Fibroblast of pulmonary artery (primary cell): ENCODE measurements at places on chromosomes 6 and 20.

DNA sequence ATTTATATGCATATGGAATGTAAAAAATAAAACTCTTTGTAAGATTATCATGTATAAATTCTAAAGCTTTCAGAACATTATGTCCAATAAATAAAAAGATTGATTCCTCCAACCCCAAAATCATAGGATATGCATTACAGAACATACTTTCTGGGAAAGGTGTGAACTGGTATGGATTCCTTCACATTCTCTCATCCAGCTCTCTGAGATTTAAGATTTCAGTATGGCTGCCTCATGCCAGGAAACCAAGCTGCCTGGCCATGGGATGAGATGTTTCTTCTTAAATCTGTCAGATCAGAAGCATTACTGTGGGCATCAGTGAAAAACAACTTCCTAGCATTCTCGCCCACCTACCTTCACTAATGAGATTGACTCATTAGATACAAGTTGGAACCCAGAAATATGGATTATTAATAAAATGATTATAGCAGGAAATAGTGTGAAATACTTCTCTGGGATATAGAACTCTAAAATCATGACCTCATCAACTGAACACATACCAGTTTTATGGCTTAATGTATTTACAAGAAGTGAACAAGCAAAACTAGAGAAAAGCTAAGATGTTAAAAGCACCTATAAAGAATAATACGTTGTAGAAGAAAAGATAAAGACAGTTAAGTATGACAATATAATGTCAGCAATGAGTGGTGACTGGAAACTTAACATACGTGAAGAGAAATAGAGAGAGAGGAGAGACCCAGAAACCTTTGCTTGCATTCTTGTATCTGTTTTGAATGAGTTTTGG is 171.6 kb upstream of the PHACTR1 start:
- no peak for DNase-seq

- DNase-seq, result peak; percentile 66
These were observed 10.6 kb downstream of the TEAD3 start for GRCh38 chr6:35486005-35486925.

GRCh38 chr6:21912151-21912832 is 318.7 kb downstream of the SOX4 start:
- DNase-seq, result no peak

GRCh38 chr6:155678361-155678760 is 222.7 kb upstream of the NOX3 start:
- DNase-seq, result no peak

- no peak for DNase-seq
These were observed 27.5 kb upstream of the TAF8 start for GRCh38 chr6:42022755-42023384.
